Activated T-cell treated with anti-CD3 and anti-CD28 coated beads, Interleukin-2, amount 50 U/mL, for 4 hours (primary cell): ENCODE measurements at places on chromosomes 4 and X.

DNA sequence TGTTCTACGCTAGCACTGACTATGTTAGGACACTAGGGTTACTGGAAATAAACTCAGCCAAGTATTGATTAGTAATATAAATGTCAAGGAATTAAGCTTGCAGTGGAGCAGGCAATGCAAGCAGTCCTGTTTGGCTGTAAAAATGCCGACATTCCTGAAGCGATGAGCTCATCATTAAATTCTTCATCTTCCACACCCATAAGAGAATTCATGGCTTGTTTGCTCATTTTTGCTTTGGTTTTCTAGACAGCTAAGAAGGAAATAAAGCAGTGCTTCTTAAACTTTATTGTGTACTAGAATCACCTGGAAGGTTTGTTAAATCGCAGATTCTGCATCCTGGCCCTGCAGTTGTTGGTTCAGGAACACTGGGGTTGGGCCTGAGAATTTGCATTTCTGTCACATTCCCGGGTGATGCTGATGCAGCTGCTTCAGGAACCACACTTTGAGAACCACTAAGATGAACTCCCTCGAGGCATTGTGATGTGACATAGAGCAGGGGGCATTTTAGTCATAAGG, 17.8 kb downstream of the ANXA3 start:
- DNase-seq = no peak

DNA sequence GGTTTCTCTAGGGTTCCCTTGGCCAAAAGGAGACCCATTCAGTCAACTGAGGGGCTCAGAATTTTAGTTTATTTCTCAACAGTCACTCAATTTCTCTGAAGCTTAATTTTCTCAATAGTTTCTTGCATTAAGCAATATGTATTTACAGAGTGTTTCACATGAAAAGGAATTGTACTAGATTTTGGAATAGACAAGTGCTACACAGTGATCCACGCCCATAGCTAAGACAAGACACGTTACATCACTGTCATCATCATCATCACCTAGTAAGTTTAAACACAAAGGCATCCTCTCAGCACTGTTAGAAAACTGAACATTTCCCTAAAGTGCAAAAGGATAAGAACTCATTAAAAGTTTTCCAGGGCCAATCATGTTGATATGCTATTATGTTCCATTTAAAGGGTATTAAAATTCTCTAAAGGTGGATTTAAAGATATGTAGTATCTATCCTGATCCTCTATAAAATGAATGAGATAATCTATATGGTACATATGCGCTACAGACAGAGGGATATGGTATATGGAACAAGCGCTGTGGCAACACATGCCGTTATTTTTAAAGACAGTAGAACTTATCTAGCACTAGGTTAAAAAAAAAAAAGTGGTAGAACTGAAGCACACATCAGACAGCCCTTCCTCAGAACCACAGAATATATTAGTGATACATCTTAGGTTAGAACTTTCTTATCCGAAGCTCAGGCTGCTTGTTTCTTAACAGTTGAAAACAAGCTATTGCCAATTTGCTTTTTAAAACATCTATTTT, 12.1 kb downstream of the PPA2 start:
- DNase-seq = no peak

- no peak for DNase-seq
These were observed 279.5 kb downstream of the ANKRD50 start for GRCh38 chr4:124433044-124433443.

GRCh38 chrX:72367516-72367915, 61.8 kb upstream of the CITED1 start:
- DNase-seq = no peak

DNA sequence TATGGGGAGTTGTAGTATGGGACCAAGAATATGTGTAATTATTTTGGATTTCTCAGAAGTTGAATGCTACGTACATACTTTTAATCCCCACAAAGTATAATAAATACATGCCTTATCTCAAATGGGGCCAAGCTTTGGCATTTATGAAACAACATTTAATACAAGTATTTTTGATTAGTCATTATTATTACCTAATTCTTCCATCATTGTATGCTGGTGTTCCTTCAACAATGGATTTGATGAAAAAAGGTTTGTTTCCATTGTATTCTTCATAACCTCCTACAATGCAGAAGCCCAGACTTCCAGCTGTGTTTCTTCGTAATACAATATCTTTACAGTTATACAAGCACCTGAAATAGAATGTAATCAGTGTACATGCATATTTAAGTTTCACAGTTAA, 83.8 kb downstream of the FIP1L1 start:
- DNase-seq = no peak

DNA sequence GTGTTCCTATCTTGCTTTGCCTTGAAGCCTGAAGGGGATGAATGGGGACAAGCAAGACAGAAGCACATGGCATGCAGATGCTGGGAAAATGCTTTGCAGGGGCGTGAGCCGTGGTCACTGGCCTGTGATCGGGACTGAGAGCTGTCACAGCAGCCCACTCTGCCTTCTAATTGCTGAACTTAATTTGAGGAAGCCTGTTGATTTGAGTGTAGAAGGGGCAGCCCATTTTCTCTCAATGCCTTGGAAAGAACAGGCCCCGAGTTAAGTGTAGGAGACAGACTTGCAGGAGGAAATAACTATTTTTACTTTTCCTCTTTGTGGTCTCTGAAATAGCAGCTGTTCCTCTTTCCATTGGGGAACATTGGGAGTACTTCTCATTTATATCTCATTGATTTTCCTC, 26.1 kb upstream of the TBC1D1 start:
- no peak for DNase-seq

DNA sequence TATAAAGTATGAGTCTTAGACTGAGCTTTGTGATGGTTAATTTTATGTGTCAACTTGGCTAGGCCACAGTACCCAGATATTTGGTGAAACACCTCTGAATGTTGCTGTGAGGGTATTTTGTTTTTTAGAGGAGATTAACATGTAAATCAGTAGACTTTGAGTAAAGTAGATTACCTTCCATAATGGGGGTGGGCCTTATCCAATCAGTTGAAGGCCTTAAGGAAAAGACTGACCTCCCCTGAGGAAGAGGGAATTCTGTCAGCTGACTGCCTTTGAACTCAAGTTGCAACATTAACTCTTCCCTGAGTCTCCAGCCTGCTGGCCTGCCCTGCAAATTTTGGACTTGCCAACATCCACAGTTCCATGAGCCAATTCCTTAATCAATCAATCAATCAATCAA, 66.0 kb downstream of the PLAC1 start:
- no peak for DNase-seq

- DNase-seq = no peak
These were observed 620.9 kb upstream of the GALNT7 start for GRCh38 chr4:172547724-172548123.

- DNase-seq = no peak
These were observed 66.0 kb downstream of the GLRB start for GRCh38 chr4:157141976-157142375.

DNA sequence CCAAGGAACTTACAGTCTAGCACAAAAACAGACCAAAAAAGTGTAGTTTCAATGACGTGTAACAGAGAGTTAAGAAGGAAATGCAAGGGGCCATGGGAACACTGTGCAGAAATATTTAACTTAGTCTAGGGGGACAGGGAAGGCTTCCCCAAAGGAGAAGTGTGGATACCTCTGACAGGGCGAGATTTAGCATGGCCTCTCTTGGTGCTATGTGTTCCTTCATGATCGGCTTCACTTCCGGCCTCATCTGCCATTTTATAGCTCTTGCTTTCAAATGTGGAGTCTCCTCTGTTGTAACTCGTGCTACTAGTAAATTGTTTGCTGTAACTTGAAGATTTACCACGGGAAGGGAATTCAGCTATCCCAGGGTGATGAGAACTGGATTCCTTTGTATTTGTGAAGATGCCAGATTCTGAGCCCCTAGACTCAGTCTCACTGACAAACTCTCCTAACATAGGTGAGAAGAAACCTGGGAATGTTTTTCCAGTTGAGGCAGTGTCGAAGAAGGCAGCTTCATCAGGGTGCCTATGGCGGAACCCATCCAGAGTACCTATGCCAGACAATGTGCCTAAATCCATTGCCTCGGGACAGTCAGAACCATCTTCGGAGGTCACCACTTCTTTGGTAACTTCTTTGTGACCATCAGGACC, 5.0 kb downstream of the FGA start:
- no peak for DNase-seq

GRCh38 chr4:128848461-128848860, 39.0 kb downstream of the JADE1 start:
- no peak for DNase-seq

DNA sequence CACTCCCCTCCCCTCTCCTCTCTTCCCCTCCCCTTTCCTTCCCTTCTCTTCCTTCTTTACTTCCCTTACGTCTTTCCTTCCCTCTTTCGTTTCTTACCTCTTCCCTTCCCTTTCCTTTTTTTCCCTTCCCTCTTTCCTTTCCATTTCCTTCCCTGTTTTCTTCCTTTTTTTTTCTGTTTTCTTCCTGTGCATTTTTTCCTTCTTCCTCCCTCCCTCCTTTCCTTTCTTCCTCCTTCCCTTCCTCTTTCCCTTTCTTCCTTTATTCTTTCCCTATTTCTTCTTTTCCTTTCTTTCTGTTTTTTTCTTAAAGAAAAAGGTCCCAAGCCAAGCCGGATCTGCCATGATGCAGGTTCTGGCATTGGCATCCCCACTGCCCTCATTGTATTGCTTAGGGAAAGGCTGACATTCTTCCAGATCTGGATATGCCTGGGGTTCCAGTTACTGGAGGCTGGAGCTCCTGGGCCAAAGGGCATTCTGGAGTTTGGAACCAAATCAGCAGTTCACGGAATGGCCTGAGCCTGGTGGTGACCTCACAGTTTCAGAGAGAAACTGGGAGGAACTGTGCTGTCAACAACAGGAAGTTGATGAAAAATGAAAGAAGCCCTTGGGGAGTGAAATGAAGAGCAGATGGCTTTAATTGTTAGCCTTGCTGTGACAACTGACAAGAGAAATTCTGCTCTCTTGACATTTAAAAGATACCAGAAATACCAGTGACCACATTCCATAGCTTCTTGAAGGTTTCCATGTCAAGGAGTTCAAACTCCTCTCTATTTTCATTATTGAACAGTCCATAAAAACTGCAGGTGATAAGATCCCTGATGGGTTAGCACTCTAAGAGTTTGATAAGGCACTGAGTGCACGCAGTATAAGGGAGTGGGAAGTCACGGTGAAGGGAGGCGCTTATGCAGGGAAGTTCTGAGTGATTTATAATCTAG, 622.1 kb downstream of the SPRY1 start:
- no peak for DNase-seq

DNA sequence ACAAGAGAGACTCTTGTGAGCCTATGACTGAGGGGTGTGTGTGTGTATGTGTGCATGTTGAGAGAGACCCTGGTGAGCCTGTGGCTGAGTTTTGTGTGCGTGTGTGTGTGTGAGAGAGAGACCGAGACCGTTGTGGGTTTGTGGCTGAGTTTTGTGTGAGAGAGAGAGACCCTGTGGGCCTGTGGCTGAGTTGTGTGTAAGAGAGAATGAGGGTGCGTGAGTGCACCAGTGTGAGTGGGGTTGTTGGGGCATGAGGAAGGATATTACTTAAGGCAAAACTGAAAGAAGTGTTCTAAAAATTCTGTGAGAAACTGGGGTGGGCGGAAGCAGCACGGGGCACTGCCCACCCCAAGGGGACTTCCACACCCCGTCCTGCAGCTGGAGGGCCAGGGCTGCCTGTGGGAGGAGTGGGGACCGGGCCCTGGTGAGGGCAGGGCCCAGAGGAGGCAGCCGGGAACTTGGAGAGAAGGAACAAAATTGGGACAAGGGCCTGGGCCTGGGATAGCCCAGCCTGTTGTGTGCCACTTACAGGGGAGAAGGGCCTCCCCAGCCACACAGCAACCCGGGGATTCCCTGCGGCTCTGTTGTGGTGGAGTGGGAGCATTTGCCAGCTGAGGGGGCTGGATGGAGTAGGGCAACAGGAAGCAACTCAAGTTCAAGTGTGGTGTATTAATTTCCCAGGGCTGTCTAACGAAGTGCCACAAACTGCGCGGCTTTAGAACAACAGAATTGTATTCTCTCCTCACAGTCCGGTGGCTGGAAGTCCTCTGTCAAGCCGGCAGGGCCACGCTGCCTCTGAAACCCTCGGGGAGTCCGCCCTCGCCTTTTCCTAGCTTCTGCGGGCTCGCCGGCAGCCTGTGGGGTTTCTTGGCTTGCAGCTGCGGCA, 22.1 kb downstream of the TMEM131L start:
- peak; percentile 77 for DNase-seq

- no peak for DNase-seq
These were observed 49.7 kb upstream of the DDIT4L start for GRCh38 chr4:100240008-100240407.

GRCh38 chr4:121139533-121140222, 24.4 kb downstream of the TNIP3 start:
- no peak for DNase-seq

GRCh38 chr4:166538491-166539005, 665.5 kb downstream of the TLL1 start:
- DNase-seq = no peak
